Stimulated activated CD4-positive, alpha-beta T cell treated with anti-CD3 and anti-CD28 coated beads, Interleukin-12 subunit alpha, Interleukin-12 subunit beta, amount 100 ng/mL, for 48 hours (primary cell): ENCODE measurements at places on chromosomes 2 and 18.

DNA sequence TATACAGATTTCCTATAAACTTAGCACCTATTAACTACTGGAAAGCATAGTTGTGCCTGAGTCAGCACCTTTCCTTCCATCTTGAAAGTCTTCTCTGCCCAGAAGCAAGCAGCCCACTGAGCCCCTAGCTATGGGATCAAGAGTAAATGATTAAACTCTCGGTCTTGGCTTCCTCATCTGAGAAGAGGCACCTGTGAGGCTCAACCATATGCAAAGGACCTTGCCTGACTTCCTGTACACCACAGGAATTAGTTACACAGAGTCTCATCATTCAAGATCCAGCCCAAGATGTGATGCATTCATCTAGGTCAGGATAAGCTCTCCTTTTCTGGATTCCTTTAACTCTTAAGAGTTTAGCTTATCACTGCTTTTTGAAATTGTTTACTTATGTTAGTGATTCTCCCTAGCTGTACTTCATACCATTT is 96.0 kb downstream of the CDH2 start:
- no peak for DNase-seq

- no peak for DNase-seq
Observed at GRCh38 chr2:26533661-26534060, 55.7 kb upstream of the OTOF start.

GRCh38 chr2:203908066-203908796 is 28.3 kb upstream of the ICOS start:
- no peak for DNase-seq

DNA sequence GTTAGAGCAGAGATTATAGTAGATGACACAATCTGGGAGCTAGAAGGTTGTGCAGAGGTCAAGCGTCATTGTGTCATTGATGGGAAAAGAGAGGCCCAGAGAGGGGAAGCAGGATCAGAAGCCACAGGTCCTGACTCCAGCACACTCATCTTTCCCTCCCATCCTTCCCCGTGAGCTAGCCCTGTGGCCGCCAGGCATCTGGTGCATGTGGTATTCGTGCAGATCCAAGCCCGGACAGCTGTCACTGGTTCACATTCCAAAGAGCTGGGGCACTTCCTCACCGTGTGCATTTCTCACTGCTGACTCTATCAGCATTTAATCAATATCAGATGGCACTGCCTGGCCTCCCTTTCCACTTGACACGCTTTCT is 94.1 kb upstream of the THOC1 start:
- no peak for DNase-seq
